ENCODE measurements at places on chromosomes 11 and 22.

DNA sequence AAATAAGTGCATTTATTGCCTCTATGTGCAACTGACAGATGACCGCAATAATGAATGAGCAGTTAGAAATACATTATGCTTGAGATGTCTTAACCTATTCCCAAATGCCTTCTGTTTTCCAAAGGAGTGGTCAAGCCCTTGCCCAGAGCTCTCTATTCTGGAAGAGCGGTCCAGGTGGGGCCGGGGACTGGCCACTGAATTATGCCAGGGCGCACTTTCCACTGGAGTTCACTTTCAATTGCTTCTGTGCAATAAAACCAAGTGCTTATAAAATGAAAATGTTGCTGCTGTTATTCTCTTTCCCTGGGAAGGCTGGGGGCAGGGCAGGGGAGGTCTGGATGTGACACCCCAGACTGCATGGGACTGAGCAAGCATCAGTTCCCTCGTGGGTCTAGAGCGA lies 11.0 kb downstream of the NEFH start:
- no peak for DNase-seq

- DNase-seq, result no peak
Observed at GRCh38 chr22:18905540-18906409, at the start of gene DGCR6. Gene DGCR6 (plus strand): TSS chr22:18906320. CDS start chr22:18906375, 55 bp downstream.

DNA sequence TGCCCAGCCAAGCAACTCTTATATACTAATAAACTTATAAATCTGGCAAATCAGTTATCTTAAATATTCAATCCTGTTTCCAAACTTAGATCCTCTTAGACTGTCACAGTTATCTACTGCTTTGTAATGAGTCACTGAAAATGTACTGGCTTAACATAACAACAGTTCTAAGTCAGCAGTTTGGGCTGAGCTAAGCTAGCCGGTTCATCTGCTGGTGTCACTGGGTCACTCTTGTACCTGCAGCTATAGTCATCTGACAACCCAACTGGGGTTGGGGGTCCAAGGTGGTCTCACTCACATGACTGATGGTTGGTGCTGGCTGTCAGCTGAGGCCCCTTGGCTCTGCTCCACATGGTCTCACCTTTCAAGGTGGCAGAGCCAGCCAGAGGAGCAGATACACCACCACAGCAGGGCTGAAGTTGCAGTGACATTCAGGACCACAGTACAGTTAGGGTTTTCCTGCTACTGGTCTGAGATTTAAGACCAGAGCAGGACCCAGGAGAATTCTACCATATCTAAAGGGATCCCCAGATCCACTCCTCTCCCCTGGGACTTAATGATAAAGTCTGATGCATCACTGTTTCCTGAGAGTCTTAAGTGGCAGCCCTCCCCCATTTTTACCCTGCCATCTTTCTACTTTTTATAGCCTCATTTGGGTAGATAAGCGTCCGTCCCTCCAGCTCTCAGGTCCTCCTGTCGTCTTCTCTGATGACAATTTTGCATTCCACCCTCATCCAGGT lies 7.9 kb upstream of the MACROD1 start:
- peak; percentile 45 for DNase-seq

- DNase-seq, result no peak
Observed at GRCh38 chr11:82995235-82995634, 76.5 kb downstream of the RAB30 start.

- peak; percentile 54 for DNase-seq
Observed at GRCh38 chr11:65503949-65504673, 5.3 kb downstream of the MALAT1 start.

DNA sequence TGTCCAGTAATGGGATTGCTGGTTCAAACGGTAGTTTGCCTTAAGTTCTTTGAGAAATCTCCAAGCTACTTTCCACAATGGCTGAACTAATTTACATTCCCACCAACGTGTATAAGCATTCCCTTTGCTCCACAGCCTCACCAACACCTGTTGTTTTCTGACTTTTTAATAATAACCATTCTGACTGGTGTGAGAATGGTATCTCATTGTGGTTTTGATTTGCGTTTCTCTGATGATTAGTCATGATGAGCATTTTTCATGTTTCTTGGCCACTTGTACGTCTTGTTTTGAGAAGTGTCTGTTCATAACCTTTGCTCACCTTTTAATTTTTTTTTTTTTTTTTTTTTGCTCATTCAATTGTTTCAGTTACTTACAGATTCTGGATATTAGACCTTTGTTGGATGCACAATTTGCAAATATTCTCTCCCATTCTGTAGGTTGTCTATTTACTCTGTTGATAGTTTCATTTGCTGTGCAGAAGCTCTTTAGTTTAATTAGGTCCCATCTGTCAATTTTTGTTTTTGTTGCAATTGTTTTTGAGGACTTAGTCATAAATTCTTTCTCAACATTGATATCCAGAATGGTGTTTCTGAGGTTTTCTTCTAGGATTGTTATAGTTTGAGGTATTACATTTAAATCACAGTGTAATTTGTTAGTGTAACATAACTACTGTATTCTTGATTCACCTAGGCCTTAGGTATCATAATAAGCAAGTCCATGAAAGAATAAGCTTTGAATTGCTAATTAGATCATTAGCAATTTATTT lies 33.0 kb downstream of the CCDC34 start:
- DNase-seq, result no peak
